Right kidney (tissue), 9 donors: ENCODE measurements at places on chromosomes 2 and 18.

- DNase-seq: no peak
These were observed 1.2 kb downstream of the CPSF3 start for GRCh38 chr2:9424447-9425164.

- DNase-seq: no peak
These were observed 5.0 kb downstream of the SPIRE1 start for GRCh38 chr18:12652861-12653401.

DNA sequence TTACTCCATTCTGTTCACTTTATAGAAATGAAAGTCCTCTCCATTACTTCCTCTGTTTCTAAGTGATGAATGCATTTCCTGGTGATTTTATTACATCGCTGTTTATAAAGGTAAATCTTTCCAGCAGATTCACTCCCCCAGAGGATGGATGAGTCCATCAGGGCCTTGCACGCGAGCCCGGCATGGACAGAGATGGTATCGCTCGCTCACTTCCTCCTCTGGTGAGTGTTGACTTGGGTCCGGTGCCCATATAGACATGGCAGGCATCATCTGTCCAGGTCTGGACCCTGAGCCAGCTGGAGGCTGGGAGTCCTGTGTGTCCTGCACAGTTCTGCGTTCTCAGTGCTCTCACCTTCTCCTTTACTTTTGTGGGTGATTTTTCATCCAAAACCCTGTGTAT, 733.6 kb upstream of the SALL3 start:
- DNase-seq: no peak

DNA sequence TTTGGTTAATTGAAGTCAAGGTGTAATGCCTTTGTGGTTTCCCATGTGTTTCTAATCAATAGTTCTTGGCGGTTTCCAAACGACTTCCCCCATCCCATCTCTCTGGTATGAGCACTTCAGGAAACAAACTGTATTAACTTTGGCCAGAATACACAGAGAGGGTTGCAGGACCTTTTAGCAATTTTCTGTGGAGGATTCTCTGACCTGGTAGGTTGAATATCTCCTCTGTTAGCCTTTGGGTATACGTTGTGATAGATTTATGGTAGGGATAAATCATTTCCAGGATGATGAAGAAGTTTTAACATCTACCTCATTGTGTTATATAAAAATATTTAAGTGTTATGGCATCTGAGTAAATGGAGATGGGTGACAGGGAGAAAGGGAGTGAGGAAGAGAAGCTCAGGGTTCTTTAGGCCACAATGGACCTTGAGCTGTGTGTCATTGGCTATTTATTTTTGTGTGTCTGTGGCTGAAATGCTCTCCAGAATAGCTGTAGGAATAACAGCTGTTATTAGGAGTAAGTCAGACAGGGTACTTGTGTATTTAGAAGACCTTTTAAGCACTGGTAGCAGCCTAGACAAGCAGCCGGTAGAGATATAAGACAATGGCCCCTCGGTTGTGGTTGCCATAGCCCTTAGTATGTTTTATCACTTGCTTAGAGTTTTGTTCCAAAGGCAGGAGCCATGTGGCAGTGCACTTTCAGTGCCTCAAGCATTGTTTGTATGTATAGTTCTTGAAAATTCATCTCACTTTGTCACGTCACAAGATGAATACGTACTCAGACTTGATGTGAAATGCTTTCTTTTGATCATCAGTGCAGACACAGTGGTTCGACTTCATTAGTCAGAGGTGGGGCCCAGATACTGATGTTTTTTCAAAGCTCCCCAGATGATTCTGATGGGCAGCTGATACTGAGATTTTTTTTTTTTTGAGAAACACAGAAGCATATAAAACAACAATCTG, 91.1 kb downstream of the FMNL2 start:
- no peak for DNase-seq

DNA sequence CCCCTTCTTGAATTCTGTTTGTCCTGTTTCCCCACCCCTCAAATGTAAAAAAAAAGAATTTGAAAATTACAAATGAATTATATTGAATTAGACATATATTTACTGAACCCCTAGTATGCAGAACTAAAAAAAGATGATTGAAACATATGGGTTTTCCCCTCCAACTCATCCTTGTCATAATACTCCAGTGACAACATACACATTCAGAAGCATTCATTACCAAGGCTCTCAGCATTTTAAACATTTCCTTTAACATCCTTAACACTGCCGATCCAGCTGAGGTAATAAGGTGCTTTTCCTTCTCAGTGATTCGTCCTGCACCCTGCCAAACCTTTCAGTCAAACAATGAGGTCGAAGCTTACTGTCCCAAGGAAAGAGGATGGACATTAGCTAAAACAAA, 53.1 kb upstream of the DTNB start:
- DNase-seq: no peak
